ENCODE measurements at places on chromosomes 16 and 17. TPM values are rescaled to one million over a fixed set of nuclear protein-coding genes. Genes with fewer than 3 reads are reported as not detected.

MPP3 gene
- not detected for polyA plus RNA-seq

LGALS3BP gene
- 3.9 TPM for polyA plus RNA-seq

HOXB6 gene
- polyA plus RNA-seq: not detected

CETP gene
- 0.79 TPM for polyA plus RNA-seq

CDRT15L2 gene
- not detected for polyA plus RNA-seq

TNP2 gene
- polyA plus RNA-seq: not detected

KRT9 gene
- not detected for polyA plus RNA-seq

STXBP4 gene
- 0.90 TPM for polyA plus RNA-seq

TM4SF5 gene
- not detected for polyA plus RNA-seq

SLFN5 gene
- polyA plus RNA-seq: 8.9 TPM

SEC14L1 gene
- 44.4 TPM for polyA plus RNA-seq

GJD3 gene
- polyA plus RNA-seq: not detected

HBQ1 gene
- not detected for polyA plus RNA-seq

PRSS21 gene
- polyA plus RNA-seq: 10.4 TPM

KCNJ2 gene
- polyA plus RNA-seq: not detected

EPX gene
- polyA plus RNA-seq: not detected

PRSS33 gene
- polyA plus RNA-seq: not detected

KCNH4 gene
- not detected for polyA plus RNA-seq

TENT4B gene
- polyA plus RNA-seq: 3.4 TPM

MYCBPAP gene
- 1.3 TPM for polyA plus RNA-seq

DVL2 gene
- polyA plus RNA-seq: 32.3 TPM

HSD17B2 gene
- not detected for polyA plus RNA-seq

STH gene
- not detected for polyA plus RNA-seq

MYADML2 gene
- not detected for polyA plus RNA-seq

KDM6B gene
- 1.9 TPM for polyA plus RNA-seq

SOST gene
- polyA plus RNA-seq: not detected

MAPT gene
- polyA plus RNA-seq: not detected

CCL17 gene
- polyA plus RNA-seq: not detected

FASN gene
- 2.9 TPM for polyA plus RNA-seq

SUPT4H1 gene
- 94.2 TPM for polyA plus RNA-seq

ALDH3A1 gene
- polyA plus RNA-seq: not detected

EFCAB5 gene
- polyA plus RNA-seq: not detected

TAT gene
- polyA plus RNA-seq: not detected

SYNRG gene
- polyA plus RNA-seq: 70.9 TPM

KIF2B gene
- not detected for polyA plus RNA-seq

ABCA10 gene
- polyA plus RNA-seq: not detected

CRHR1 gene
- polyA plus RNA-seq: not detected

KRTAP4-9 gene
- not detected for polyA plus RNA-seq

CLEC10A gene
- polyA plus RNA-seq: not detected

MLKL gene
- polyA plus RNA-seq: 14.3 TPM

SLC5A10 gene
- polyA plus RNA-seq: 0.79 TPM

DOC2B gene
- not detected for polyA plus RNA-seq

CLEC18A gene
- polyA plus RNA-seq: not detected

CPD gene
- polyA plus RNA-seq: 2.3 TPM

GRB7 gene
- not detected for polyA plus RNA-seq

HS3ST2 gene
- polyA plus RNA-seq: not detected

ABHD15 gene
- 11.7 TPM for polyA plus RNA-seq

GPR139 gene
- not detected for polyA plus RNA-seq

PPP1R27 gene
- polyA plus RNA-seq: not detected

RPS2 gene
- 6,339 TPM for polyA plus RNA-seq

BAIAP2 gene
- 0.48 TPM for polyA plus RNA-seq

MAF gene
- not detected for polyA plus RNA-seq

TERB1 gene
- not detected for polyA plus RNA-seq

TMEM208 gene
- 64.2 TPM for polyA plus RNA-seq

ITPRIPL2 gene
- 4.7 TPM for polyA plus RNA-seq

TBC1D26 gene
- polyA plus RNA-seq: not detected
